Skeletal muscle cell (primary cell): ENCODE measurements at places on chromosomes 2 and 18.

DNA sequence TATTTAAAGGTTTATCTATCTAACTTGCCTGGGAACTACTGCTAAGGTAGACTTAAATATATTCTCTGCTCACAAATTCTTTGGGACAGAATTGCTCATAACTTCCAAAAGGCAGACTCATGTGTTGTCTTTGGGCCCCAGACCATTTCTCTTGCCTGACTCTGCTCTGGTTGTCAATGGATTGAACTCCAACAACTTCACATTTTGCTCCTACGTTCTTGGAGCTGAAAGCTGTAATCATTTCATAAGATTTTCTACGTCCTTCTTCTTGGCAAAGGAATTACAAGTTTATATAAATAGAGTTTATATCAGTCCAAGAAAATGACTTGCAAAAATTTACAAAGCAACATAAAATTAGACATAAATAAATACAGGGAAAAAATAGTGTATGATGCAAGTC is 32.9 kb upstream of the PPM1B start:
- no peak for DNase-seq

DNA sequence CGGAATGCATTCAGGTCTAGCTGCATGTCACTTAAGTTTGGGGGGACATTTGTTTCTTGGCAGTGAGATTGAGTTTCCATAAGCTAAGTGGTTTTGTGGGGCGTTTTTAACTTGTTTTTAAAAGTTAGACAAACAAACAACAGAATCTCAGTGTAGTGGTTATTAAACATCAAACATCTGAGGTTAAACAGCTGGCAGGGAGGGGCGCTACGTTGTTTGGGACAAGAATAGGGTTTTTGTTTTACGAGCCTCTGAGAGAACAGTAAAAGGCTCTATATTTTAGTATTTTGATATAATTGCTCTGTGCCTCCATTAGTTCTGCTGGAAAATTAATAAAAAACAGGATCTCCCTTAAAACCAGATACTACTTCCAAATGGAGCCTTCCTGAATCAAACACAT is 41.6 kb upstream of the TMEM177 start:
- no peak for DNase-seq

DNA sequence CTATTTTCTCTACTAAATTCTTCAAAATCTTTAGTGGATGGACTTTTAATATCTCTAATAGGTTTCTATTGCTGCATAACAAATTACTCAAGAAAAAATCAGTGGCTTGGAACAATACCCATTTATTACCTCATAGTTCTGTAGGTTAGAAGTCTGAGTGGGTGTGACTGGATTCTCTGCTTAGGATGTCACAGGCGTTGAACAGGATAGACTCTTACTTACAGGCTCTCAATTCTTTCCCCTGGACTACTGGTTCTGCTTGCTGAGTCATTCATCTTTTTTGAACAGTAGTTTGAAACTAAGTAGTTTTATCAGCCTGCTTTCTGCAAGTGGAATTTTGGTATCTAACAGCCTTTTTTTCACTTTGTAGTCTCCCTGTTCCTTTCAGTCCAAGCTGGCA is 265.4 kb downstream of the ZNF385B start:
- DNase-seq, result peak; percentile 83

- DNase-seq, result peak; percentile 17
Observed at GRCh38 chr2:86249579-86250391, 50.5 kb downstream of the MRPL35 start.

- no peak for DNase-seq
Observed at GRCh38 chr18:13218997-13219396, 437 bp downstream of the LDLRAD4 start.

GRCh38 chr18:57534511-57534909 is 52.0 kb downstream of the FECH start:
- DNase-seq, result no peak

DNA sequence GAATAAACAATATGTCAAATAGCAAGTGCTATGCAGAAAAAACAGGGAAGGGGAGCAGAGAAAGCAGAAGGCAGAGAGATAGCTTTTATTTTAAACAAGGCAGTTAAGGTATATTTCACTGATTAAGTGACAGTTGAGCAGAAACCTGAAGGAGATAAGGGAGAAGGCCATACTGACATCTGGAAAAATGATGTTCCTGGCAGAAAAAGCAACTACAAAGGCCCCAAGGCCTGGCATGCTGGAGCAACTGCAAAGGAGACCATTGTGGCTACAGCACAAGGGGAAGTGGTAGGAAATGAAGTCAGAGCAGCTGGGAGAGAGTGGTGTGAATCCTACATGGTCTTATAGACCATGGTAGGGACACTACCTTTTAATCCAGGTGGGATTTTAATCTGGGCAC is 8.9 kb upstream of the PCBP1 start:
- no peak for DNase-seq

GRCh38 chr2:191177751-191178736 is 27.2 kb upstream of the STAT4 start:
- no peak for DNase-seq

- no peak for DNase-seq
Observed at GRCh38 chr2:31312898-31313297, 78.9 kb downstream of the EHD3 start.

DNA sequence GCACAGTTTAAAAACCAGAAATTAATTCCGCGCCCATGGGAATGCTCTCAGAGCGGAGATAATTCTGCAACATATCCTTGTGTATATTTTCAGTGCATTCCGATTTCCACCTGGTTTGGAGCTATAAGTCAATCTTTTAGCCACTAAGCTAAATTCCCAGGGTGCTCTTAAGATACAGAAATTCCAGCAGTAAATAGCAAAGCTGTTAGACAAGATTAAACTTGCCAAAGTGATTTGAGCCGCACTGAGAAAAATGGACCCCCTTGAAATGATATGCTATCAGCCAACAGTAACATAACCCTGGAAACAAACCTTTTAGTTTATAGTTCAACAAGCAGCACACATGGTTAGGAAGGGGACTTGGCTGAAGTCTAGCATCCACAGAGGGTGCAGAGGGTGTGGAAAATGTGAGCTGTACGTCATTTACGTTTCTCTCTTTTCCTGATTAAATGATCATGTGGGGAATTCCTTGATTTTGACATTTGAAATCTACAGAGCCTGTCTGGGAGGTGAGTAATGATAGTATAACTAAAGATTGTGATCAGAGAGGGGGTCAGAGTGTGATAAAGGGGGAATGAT is 99.8 kb upstream of the COPS8 start:
- DNase-seq, result no peak

DNA sequence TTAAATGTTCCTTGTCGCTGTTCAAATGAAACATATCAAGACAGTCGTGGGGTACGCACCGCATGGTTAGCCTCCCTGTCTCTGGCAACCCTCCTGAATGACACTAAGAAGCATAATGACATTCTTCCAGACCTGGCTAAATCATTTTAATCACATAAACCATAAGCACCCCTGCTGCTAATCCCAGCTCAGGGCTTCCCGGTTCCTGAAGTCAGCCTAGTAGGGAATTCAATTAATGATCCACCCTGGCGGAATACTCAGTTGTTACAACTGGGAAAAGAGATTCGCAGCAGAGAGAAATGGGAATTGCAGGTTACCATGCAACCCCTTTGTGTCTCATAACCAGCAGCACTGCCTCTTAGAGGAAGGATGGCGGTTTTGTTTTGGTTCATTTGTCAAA is 200.8 kb upstream of the AGAP1 start:
- DNase-seq, result no peak

GRCh38 chr18:44135741-44136140 is 544.9 kb upstream of the SETBP1 start:
- DNase-seq, result no peak

- no peak for DNase-seq
Observed at GRCh38 chr18:8536922-8537321, 72.3 kb upstream of the RAB12 start.

DNA sequence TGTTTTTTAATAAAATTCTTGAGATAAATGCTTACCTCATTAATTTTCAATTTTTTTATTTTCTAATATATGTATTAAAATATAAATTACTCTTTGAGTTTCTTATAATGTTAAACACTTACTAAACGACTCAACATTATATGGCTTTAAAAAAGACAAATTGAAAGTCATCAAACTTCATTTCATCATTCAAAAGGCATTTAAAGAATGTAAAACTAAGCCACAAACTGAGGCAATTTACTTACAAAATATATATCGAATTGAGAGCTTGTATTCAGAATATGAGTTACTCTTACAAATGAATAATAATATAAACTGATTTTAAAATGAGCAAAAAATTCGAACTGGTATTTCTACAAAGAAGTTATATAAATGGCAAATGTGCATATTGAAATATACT is 1262.2 kb upstream of the PIK3C3 start:
- no peak for DNase-seq

- no peak for DNase-seq
Observed at GRCh38 chr2:120905824-120906571, 170.3 kb downstream of the GLI2 start.

DNA sequence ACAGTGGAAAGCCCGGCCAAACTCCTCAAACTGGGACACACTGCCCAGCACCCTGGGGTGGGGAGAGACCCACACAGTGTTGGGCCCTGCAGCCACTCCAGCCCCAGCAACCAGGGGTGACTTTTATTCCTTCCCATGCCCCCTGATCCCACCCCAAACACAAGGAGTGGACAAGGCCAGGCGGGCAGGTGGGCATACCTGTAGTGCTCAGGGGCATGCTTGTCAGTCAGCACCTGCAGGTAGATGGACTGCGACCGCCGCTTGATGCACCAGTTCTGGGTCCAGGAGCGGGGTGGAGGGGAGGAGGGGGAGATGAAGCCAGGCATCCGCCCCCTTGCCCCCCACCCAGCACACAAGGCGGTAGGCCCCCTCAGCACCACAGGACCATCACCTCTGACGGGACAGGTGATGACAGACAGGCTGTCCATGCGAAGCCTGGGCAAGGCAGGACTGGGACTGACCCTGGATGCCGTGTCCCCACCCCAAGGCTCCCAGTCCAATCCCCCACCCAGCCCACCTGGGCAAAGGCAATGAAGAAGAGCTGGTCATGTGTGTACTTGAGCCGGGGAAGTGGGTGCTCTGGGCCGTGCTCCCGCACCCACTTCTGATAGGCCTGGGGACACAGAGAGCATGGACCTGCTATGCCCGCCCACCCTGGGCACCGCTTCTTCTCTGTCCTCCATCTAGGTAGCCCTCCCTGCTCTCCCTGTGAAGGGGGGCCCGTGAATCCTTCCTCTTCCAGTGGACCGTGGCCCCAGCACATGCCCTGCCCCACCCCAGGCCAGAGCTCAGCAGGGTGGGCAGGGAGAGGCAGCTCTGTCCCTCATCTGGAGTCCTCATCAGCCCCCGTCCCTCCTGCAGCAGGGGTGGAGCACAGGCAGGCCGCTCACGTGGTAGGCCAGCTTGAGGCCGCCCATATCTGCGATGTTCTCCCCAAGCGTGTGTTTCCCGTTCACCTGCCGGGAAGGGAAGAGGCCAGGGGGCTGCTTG is 7.1 kb downstream of the ECEL1 start:
- no peak for DNase-seq

DNA sequence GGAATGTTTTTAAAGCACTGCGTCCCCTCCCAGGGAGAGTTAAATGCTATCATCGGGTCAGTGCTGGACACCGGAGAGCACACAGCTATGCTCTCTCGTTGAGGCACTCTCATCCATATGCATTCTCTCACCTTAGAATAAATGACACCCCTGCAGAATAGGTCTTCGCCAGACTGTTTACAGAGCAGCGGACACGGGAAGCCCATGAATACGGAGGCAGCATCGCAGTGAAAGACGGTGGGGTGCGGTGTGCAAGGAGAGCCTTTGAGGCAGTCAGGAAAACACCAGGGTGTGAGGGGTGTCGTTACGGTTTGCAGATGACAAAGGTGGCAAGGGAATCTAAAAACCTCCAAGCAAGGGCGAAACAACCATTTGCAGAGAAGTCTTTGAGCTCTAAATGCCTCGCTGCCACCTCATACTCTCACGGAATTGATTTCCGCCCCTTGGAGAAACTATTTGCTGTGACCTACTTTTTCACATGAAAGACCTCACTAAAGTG is 169.2 kb upstream of the FHL2 start:
- DNase-seq, result no peak

DNA sequence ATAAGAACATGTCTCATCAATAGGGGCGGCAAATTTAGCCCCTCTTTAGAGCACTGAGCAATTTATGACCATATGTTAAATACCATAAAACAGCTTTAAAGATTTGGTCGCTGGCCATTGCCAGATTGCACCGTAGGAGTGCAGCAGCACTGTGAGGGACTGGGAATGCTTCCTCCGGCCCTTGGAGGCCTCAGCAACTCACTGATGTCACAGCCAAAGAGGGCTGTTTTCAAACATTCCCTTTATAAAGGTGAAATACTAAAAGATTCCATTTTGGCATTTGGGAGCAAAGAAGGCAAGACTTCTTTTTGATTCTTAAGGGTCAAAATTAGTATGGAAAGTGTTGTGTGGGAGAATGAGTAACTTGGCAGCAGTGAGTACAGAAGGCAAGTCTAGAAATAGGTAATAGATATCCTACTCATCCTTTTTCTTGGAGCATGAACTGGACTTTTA is 63.7 kb downstream of the BABAM2 start:
- DNase-seq, result no peak

- no peak for DNase-seq
Observed at GRCh38 chr2:15279201-15279876, 281.8 kb downstream of the NBAS start.

DNA sequence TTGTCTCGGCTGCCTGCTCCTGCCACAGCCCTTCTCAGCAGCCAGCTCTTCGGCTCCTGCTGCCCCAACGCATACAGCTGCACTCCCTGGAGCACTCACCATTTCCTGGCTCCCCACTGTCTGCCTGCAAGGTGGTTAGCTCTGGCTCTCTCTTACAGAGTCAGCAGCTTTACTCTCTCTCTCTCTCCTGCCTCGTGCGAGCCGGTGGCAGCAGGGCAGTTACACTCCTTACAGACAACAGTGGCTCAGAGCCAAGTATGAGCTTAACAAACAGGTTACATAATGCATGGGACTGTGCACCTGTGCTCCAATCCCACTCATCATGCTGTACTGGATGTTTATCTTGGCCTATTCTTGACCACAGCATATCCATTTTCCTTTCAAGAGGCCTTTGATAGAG is 47.4 kb upstream of the DNAJC10 start:
- peak; percentile 12 for DNase-seq

GRCh38 chr2:36408198-36408703 is 52.7 kb downstream of the CRIM1 start:
- DNase-seq, result peak; percentile 50

GRCh38 chr18:75923169-75923568 is 495.7 kb upstream of the SMIM21 start:
- peak; percentile 68 for DNase-seq

- DNase-seq, result no peak
Observed at GRCh38 chr2:233796254-233796653, 18.1 kb downstream of the MROH2A start.

GRCh38 chr18:21997207-21998143 is 171.9 kb upstream of the GATA6 start:
- DNase-seq, result no peak

- no peak for DNase-seq
Observed at GRCh38 chr2:10721396-10722251, at the start of gene ATP6V1C2. ATP6V1C2 (plus strand) TSS chr2:10721630; CDS start chr2:10722850, 1,220 bp downstream.

DNA sequence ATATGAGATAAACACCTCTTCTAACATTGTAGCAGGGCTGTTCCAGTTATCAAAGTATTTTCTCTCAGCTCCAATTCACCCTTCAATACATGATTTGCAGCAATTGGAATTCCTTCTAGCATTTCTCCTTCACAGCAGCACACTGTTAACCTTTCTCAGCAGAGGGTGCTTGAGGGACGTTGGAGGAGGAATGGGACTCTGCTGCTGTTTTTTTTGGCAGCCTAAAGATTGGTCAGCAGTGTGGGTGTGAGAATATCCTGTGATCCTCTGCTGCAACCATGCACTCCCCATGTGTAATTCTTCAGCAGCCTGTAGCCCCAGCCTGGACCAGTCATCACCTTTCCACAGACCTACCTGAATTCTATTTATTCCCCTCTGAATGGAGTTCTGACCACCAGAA is 1708.9 kb upstream of the CELF4 start:
- peak; percentile 68 for DNase-seq

GRCh38 chr2:231692847-231693246 is 15.5 kb upstream of the PTMA start:
- DNase-seq, result no peak
